ENCODE measurements at places on chromosomes 1 and 21. TPM values are rescaled to one million over a fixed set of nuclear protein-coding genes. Genes with fewer than 3 reads are reported as not detected.

DNA sequence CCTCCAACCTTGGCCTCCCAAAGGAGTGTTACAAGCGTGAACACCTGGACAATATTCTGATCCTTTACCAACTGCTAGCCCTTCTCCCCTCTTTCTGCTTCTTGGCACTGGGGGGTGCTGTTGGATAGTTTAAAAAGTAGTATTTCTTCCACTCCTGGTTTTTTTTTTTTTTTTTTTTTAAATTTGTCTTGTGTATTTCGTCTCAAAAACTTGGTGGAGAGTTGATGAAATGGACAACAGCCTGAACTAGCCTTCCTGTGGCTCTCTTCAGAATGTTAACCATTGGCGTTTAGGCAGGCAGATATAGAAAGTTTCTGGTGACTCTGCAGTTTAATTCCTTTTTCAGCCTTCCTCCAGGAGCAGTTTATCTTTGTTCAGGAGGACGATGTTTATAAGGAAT is 69.7 kb upstream of the USP24 start:
- no peaks in the 10 kb centered on the region for H3K36me3 ChIP-seq
- H3K4me3 ChIP-seq: no peak overlapping the region
- peak; percentile 60 for DNase-seq

DNA sequence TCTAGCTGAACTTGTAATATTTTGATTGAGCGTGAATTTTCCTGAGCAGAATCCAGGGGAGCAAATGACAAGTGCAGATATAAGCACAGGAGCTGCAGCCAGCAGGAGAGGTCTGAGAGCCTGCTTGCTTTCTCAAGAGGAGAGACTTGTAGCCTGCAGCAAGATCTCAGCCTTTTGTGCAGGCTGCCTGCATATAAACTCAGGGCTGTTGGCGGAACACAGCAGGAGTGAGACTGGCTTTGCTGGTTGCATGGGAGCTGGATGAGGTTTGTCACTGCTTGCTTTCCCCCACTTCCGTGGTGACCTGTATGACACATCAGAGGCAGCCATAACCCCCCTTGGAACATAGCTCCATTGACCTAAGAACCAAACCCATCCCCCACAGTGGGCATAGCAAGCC is 725.4 kb upstream of the RGS18 start:
- DNase-seq: no peak
- no peaks in the 10 kb centered on the region for H3K27me3 ChIP-seq
- no peak overlapping the region for H3K4me3 ChIP-seq
- H3K4me1 ChIP-seq: no peaks in the 10 kb centered on the region
- H3K27ac ChIP-seq: no peak overlapping the region

GRCh38 chr1:204831186-204831585 is 39.5 kb upstream of the NFASC start:
- no peak for DNase-seq
- H3K27me3 ChIP-seq: peaks cover 17% of the 10 kb centered on the region
- H3K27ac ChIP-seq: no peak overlapping the region
- no peak overlapping the region for H3K4me3 ChIP-seq
- no peaks in the 10 kb centered on the region for H3K4me1 ChIP-seq
- no peaks in the 10 kb centered on the region for H3K36me3 ChIP-seq

The NUDT17 gene
- polyA plus RNA-seq: 2.8 TPM

The HP1BP3 gene
- polyA plus RNA-seq: 146 TPM

DNA sequence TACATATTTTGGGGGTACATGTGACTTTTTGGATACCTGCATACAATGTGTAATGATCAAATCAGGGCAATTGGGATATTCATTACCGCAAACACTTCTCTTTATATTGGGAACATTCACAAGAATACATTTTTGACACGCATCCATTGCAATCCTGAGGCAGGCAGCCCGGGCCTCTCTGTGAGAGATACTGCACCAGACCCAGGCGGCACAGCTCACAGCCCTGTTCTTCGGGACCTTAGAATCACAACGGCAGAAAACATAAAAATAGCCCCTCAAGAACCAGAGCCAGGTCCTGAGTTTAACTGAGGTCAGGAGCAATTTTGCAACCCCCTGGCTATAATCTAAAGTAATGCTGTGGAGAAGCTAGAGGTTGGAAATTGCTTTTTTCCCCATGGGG is 90.8 kb upstream of the PGBD5 start:
- no peak overlapping the region for H3K27ac ChIP-seq
- DNase-seq: no peak
- H3K4me3 ChIP-seq: no peak overlapping the region
- H3K27me3 ChIP-seq: no peaks in the 10 kb centered on the region

- H3K4me1 ChIP-seq: peaks cover 15% of the 10 kb centered on the region
- H3K27me3 ChIP-seq: no peaks in the 10 kb centered on the region
- peak; percentile 82 for DNase-seq
- H3K27ac ChIP-seq: peak overlapping the region; percentile 13
- no peaks in the 10 kb centered on the region for H3K36me3 ChIP-seq
Observed at GRCh38 chr1:51421964-51422363, 91.6 kb upstream of the TTC39A start.

GRCh38 chr1:8533907-8534306 is 216.0 kb downstream of the SLC45A1 start:
- H3K36me3 ChIP-seq: peaks cover 11% of the 10 kb centered on the region
- no peaks in the 10 kb centered on the region for H3K27me3 ChIP-seq
- DNase-seq: no peak
- H3K4me3 ChIP-seq: no peak overlapping the region

All from IMR-90 (cell line).